ENCODE measurements at places on chromosomes 5 and 9.

DNA sequence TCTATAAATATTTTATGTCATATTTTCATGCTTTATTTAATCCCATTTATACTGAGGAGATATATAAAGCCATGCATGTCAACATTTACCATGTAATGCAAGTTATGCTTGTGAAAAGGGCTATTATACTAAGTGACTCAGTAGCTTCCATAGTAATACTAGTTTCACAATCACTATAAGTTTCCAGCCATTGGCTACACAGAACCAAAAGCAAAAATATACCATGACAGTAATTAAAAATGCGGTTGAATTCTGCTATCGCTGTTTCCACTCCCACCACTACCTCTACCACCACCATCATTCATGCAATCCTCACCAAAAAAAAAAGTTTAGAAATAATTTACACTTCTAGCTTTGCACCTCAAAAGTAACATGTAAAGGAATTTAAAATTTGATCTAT lies 60.2 kb downstream of the MLLT3 start:
- DNase-seq = no peak

DNA sequence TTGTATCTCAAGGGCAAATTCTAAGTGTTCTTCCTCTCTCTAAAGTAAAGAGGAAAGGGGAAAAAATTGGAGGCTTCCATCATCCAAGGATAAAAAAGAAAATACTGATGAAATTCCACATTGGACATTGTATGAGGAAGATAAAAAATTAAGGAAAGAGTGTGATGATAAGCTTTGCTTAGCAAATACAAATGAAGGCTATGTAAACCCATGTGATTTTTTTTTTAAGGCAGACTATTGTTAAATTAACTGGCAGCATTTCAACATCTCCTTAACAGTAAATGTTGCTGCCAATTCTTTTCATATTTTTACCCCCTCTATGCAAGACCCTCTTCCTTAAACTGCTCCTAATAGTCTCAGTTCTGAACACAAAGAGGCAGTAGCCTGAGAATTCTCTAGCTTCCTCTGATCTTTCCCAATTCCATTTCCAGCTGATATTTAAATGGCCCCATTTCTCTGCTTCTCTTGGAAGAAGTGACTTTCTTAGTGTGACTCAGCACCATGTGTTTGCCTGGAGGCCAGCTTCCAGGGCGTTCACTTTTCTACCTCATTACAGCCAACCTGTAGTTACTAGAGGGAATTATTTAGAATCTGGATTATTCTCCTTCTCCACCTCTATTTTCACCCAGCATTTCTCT lies 159.7 kb downstream of the TLE1 start:
- DNase-seq = peak; percentile 57

- DNase-seq = peak; percentile 79
Measured at GRCh38 chr9:35553670-35554543, 51.2 kb upstream of the TESK1 start.

DNA sequence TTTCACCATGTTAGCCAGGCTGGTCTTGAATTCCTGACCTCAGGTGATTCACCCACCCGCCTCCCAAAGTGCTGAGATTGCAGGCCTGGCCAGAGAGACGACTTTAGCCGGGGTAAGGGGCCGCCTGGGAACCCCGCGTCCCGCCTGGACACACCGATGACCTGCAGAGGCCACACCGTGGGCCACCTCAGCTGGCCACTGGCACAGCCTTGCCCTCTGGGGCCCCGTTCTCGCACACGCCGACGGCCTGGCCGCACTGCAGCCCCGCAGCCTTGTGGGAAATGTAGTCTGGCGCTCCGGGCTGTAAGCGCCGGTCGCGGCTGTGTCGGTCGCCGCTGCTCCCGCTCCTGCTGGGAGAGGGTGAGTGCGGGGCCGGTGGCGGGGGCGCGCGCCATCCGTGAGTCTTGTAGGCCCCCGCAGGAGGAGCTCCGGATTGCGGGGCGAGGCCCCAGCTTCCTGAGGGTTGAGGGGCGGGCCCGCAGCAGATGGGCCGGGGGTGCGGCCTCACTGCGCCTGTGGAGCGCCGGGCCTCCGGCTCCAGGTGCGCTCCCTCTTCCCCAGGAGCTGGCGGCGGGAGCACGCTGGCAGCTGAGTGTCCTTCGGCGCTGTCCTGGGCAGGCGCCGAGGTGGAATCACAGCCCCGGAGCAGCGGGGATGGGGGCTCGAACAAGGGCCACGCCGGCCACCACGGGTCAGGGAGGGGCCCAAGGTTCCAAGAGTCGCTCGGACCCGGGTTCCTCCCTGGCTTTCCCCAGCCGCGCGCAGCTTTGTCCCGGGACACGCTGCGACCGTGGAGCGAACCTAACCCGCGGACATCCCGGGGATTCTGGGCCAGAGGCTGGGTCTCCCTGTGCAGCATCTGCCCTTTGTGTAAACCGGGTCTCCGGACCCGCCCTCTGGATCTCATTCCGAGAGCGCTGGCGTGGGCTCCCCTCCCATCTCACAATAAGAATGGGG lies at the start of gene ZFP2:
TSS of gene ZFP2 (plus strand) at position 299 of the 957 bp plus-strand sequence. CDS start 35,401 bp downstream, outside the sequence.
- DNase-seq = peak; percentile 83

GRCh38 chr5:5677738-5678137 lies 255.3 kb downstream of the ICE1 start:
- DNase-seq = no peak

Data from ELF-1 (cell line).